ENCODE measurements at places on chromosomes 16 and 17.

- DNase-seq, result no peak
Measured at GRCh38 chr17:81354954-81355347, 40.3 kb upstream of the BAHCC1 start.

- no peak for DNase-seq
Measured at GRCh38 chr16:4277987-4278513, 5.2 kb upstream of the TFAP4 start.

DNA sequence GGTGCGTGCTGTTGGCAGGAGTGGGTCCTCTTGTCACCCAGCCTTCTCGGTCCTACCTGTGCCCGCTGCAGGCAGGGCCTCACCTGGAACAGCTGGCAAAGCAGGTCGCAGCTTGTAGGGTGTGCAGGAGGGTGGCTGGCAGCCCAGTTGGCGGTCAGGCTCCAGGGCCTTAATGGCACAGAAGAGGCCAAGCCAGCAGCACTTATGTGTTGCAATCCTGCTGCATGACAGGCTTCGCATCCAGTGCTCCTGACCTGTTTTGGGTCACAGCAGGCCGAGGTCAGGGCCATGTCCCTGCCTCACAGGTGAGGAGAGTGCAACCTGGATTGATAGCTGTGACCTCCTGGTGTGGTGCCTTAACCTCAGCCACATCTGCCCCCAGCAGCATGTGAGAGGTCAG, 31.9 kb downstream of the ZC3H18 start:
- DNase-seq, result no peak

DNA sequence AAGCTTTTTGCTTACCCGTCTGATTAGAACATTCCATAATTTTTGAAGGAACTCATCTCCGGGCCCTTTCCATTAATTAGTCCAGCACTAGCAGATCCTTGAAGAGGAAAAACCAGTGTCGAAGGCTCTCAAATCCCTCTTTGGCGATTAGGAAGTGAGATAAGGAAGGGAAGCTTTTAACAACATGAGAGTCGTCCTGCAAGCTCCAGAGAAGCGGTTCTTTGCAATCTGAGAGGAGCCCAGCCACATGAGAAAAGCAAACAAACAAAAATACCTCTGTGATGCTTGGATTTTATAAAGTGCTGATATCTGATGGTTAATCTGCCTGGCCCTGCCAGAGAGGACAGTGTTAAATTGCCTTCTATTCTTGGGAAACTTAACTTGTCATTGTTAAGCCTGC, 339.8 kb upstream of the SALL1 start:
- DNase-seq, result no peak

DNA sequence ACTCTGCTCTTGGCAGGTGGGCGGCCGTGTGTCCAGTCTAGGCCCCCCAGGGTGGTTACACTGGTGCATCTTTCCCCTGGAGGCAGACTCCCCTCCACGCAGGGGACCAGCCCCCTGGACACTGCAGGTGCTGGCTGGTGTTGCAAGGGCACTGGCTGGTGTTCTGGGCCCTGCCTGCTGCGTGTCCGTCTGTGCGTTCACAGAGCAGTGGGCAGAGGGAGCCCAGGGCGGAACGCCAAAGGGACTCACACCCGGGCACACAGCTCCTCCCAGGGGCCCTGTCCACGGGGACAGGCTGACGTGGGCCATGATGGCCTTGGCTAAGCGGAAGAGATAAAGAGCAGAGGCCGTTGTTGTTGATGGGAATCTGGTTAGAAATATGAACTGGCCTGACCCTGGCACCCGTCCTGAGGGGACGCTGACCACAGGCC, 27.3 kb downstream of the ACSF3 start:
- DNase-seq, result no peak

- DNase-seq, result no peak
Measured at GRCh38 chr17:35404360-35404759, 27.9 kb downstream of the SLFN12 start.

- DNase-seq, result no peak
Measured at GRCh38 chr16:75617121-75617520, 6.0 kb downstream of the ADAT1 start.

- no peak for DNase-seq
Measured at GRCh38 chr17:15480204-15480603, 12.8 kb upstream of the CDRT4 start.

GRCh38 chr16:81537721-81538561, 93.3 kb downstream of the CMIP start:
- DNase-seq, result no peak

DNA sequence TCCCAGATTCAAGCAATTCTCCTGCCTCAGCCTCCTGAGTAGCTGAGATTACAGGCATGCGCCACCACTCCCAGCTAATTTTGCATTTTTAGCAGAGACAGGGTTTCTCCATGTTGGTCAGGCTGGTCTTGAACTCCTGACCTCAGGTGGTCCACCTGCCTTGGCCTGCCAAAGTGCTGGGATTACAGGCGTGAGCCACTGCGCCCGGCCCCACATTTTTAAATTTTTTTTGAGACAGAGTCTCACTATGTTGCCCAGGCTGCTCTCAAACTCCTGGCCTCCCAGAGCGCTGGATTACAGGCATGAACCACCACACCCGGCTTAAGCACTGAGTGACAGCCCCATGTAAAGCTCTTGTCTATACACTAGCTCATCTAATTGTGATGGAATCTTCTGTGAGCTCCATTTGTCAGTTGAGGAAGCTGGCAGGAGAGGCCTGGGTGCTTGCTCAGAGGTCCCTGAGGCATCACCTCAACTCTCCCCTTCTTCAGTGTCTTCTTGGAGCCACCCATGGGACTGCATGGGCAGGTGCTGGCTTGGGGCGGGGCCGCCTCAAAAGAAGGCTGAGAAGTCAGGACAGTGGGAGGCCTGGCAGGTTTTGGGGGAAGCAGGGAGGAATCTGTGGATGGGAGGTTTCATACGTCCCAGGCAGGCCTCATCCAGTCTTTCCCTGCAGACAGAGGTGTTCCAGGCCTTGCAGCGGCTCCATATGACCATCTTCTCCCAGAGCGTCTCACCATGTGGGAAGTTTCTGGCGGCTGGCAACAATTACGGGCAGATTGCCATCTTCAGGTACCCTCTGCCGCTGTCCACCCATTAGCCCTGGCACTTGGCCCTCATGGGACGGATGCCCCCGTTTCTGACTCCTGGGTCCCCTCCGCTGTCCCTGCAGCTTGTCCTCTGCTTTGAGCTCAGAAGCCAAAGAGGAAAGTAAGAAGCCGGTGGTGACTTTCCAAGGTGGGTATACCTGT, 1.5 kb downstream of the THOC6 start:
- DNase-seq, result no peak

- DNase-seq, result peak; percentile 5
Measured at GRCh38 chr16:14333361-14333760, 262.2 kb downstream of the MRTFB start.

DNA sequence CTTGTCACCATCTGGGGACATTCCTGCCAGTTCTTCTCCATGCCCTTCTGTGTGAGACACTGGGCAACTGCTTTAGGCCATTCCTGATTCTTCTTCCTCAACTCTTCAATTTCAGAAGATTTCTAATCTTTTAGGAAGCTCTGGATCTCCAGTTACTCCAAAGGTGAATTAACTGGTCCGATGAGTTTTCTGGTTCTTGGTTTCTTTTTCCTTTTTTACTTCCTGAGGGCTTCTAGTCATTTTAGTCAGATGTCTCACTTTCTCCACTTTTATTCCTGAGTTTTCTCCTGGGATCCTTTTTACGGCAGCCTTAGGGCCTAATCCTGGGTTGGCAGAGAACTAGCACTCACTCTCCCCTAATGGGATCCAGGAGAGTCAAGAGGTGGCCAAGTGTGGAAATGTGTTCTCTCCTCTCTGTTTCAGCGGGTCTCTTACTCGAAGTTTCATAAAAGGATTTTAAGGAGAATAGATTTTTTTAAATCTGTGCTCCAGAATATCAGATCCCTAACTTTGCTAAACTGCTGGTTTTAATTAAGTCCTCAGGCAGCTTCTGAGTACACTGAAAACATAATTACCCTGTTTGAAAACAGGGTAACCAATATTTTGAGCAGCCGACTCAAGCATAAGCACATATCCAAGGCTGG, 107.6 kb downstream of the RMI2 start:
- no peak for DNase-seq
